ENCODE measurements at places on chromosomes 1 and 21.

GRCh38 chr1:16178596-16179497 is 23.0 kb upstream of the EPHA2 start:
- no peaks in the 10 kb centered on the region for H3K4me1 ChIP-seq
- DNase-seq: no peak
- no peaks in the 10 kb centered on the region for H3K36me3 ChIP-seq
- no peak overlapping the region for H3K4me3 ChIP-seq
- H3K27ac ChIP-seq: no peak overlapping the region
- H3K27me3 ChIP-seq: no peaks in the 10 kb centered on the region

GRCh38 chr1:47438165-47439016 is 547 bp downstream of the FOXD2 start:
- H3K36me3 ChIP-seq: no peaks in the 10 kb centered on the region
- H3K4me1 ChIP-seq: 0 out of 2 replicates have a peak, but pooled peaks cover 2% of the 10 kb centered on the region
- peak overlapping the region; percentile 88 for H3K4me3 ChIP-seq
- peaks cover 15% of the 10 kb centered on the region for H3K27me3 ChIP-seq
- no peak overlapping the region for H3K27ac ChIP-seq

GRCh38 chr21:31520561-31521098 is 138.9 kb upstream of the SOD1 start:
- no peak overlapping the region for H3K27ac ChIP-seq
- H3K4me3 ChIP-seq: no peak overlapping the region
- no peaks in the 10 kb centered on the region for H3K27me3 ChIP-seq
- no peaks in the 10 kb centered on the region for H3K36me3 ChIP-seq
- H3K4me1 ChIP-seq: no peaks in the 10 kb centered on the region
- DNase-seq: no peak

DNA sequence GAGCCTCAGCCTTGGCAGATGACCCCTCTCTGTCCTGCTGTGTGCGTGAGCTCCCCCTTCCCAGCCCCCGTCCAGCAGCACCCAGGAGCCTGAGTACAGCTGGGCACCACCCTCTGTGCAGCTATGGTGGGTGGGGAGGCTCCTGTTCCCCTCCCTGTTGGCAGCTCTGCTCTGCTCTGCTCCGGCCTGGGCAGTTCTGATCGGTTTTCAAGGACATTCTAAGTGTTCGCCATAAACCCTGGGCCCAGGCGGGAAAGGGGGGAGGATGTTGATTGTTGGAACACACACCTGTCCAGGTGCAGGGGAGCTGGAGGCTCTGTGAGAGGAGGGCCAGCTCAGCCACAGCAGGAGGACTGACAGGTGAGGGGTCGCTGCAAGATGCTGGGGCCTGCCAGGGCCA is at the start of gene CLCNKB:
CLCNKB (plus strand) TSS at position 262 of the 400 bp plus-strand sequence. CDS start 711 bp downstream, outside the sequence.
- no peak within 1 kb of the TSS for H3K27ac ChIP-seq
- H3K4me1 ChIP-seq: no peaks in the 10 kb centered on the region
- no peaks in the 10 kb centered on the region for H3K27me3 ChIP-seq
- no peak within 1 kb of the TSS for H3K4me3 ChIP-seq
- no peak for DNase-seq

GRCh38 chr1:40265919-40266318 is 7.9 kb downstream of the ZMPSTE24 start:
- H3K4me1 ChIP-seq: peaks cover 5% of the 10 kb centered on the region
- no peaks in the 10 kb centered on the region for H3K27me3 ChIP-seq
- no peak overlapping the region for H3K27ac ChIP-seq
- no peak for DNase-seq
- no peak overlapping the region for H3K4me3 ChIP-seq
- H3K36me3 ChIP-seq: peaks cover 2% of the 10 kb centered on the region

DNA sequence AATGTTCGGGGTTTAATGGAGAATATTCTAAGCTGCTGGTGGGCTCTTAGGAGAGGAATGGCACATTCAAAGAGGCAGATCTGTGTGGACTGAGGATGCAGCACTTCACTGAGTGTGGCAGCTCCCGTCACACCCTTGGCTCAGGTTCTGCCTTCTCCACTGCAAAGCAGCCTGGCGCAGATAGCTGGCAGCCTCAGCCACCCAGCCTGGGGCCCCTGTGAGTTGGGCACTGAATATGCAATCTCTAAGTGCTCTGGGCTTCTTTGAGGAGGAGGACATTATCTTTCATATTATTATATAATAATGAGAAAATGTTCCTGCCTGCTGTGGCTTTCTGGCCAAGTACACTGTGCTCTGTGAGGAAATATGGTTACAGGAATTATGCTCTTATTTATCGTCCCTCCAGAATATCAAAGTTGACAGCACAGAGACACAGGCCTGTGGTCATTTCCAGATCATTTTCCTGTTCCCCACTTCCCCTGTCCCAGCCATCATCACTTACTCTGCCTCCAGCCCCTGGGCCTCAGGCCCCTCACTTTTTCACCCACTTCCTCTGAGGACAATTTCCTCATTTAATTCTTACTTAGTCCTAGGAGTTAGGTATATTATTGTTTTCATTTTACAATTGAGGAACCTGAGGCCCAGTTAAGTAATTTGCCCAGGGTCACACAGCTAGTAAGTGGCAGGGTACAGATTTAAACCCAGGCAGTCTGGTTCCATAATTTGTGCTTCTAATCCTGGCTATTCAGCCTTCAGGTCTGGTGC is 53.6 kb downstream of the MAB21L3 start:
- no peaks in the 10 kb centered on the region for H3K27me3 ChIP-seq
- H3K4me1 ChIP-seq: no peaks in the 10 kb centered on the region
- H3K36me3 ChIP-seq: no peaks in the 10 kb centered on the region
- H3K27ac ChIP-seq: no peak overlapping the region
- no peak overlapping the region for H3K4me3 ChIP-seq
- DNase-seq: no peak
